ENCODE measurements at places on chromosomes 2 and 18.

GRCh38 chr2:230416061-230416721, at the start of gene SP100:
Gene SP100, plus strand, starts transcription at chr2:230416201. Its CDS starts 96 bp downstream, at chr2:230416297.
- peaks cover 16% of the 10 kb centered on the region for H3K36me3 ChIP-seq
- peaks cover 55% of the 10 kb centered on the region for H3K4me1 ChIP-seq
- peak within 1 kb of the TSS; percentile 96 for H3K27ac ChIP-seq
- DNase-seq: peak; percentile 74
- H3K4me3 ChIP-seq: peak within 1 kb of the TSS; percentile 93

- no peak for DNase-seq
- H3K27ac ChIP-seq: no peak overlapping the region
- no peaks in the 10 kb centered on the region for H3K36me3 ChIP-seq
- no peaks in the 10 kb centered on the region for H3K4me1 ChIP-seq
- no peak overlapping the region for H3K4me3 ChIP-seq
- H3K27me3 ChIP-seq: no peaks in the 10 kb centered on the region
Observed at GRCh38 chr2:147331790-147332419, 512.9 kb upstream of the ACVR2A start.

- H3K4me3 ChIP-seq: no peak overlapping the region
- no peaks in the 10 kb centered on the region for H3K4me1 ChIP-seq
- H3K27me3 ChIP-seq: no peaks in the 10 kb centered on the region
- no peak overlapping the region for H3K27ac ChIP-seq
Observed at GRCh38 chr2:122927197-122927596, 1097.9 kb upstream of the CNTNAP5 start.

DNA sequence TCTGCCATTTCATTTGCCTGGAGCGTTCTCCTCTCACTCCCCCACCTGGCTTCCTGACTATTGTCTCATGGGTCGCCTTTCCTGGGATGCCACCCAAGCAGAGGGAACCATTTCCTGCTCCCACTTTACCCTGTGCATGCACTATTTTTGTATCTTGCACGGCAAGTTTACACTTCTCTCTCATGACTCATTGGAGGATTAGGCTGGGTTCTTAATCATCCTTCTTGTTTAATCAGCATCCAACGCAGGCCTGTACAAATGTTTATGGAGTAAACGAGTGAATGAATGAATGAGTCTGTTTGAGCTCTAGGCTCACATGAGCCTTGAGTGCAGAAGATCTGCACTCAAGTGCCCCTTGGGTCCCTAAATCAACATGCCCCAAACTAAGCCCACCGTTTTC, 3.8 kb upstream of the ARHGAP25 start:
- no peaks in the 10 kb centered on the region for H3K27me3 ChIP-seq
- H3K36me3 ChIP-seq: no peaks in the 10 kb centered on the region
- no peak overlapping the region for H3K4me3 ChIP-seq
- no peak overlapping the region for H3K27ac ChIP-seq
- no peak for DNase-seq
- peaks cover 17% of the 10 kb centered on the region for H3K4me1 ChIP-seq

- no peak overlapping the region for H3K4me3 ChIP-seq
- no peak for DNase-seq
- H3K4me1 ChIP-seq: peaks cover 2% of the 10 kb centered on the region
- H3K36me3 ChIP-seq: no peaks in the 10 kb centered on the region
- H3K27me3 ChIP-seq: peaks cover 12% of the 10 kb centered on the region
Observed at GRCh38 chr2:67842375-67842959, 220.3 kb downstream of the C1D start.

DNA sequence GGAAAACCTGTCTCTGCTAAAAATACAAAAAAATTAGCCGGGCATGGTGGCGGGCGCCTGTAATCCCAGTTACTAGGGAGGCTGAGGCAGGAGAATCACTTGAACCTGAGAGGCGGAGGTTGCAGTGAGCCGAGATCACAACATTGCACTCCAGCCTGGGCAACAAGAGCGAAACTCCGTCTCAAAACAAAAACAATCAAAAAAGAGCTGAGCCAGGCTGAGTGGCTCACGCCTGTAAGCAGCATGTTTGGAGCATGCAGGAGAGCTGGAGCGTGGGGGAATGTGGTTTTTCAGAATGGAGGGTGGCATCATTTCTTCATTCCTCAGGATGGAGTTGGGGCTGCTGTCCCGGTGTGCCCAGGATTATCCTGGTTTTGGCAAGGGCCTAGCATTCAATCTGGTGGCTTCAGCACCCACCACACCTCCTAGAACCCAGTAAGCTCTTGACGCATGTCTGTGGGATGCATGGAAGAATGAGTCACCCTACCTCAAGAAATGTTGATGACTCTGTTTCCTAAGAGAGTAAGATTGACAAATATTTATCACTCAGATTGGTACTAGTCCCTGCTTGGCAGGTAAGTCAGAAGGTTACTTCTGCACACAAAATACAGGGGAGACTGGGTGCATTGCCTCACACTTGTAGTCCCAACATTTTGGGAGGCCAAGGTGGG, 90.2 kb upstream of the ODC1 start:
- H3K27ac ChIP-seq: no peak overlapping the region
- H3K4me1 ChIP-seq: peaks cover 3% of the 10 kb centered on the region
- peaks cover 7% of the 10 kb centered on the region for H3K27me3 ChIP-seq
- DNase-seq: no peak
- no peak overlapping the region for H3K4me3 ChIP-seq
- no peaks in the 10 kb centered on the region for H3K36me3 ChIP-seq
